ENCODE measurements at places on chromosomes 11 and 22.
A peak's percentile ranks its signal among the peaks of the same experiment; 100 is the strongest.

GRCh38 chr11:48002561-48002960 lies 22.2 kb downstream of the PTPRJ start:
- DNase-seq, result no peak

DNA sequence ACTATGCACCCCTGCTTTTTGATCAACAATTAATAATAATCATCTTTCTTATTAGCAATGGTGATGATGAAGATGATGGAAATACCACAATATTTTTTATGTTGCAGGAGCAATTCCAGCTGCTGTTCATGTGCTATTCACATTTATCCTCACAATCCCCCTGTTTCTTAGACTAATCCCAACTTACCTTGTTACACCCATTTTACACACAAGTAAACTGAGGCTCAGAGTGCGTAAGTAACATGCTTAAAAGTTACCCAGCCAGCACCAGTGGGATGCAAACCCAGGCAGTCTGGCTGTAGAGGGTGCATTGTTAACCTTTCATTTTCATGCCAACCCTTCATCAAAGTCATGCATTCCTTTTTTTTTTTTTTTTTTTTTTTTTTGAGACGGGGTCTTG lies 1.6 kb upstream of the CRYBA4 start:
- no peak for DNase-seq

DNA sequence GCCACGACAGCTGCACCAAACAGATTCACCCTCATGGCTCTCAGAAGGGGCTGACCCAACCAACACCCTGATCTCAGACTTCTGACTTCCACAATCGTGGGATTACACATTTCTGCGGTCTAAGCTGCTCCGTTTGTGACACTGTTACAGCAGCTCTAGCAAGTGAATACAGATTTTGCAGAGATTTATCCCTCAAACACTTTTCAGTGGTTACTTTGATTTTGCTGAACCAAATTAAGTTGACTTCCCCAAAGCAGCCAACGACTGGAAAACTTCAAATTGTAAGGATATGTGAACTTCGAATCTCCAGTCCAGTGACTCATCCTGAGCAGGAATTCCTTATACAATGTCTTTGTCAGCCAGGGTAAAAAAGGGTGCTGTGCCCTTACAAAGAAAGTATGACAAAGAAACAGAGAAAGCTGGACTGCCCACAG lies 14.8 kb upstream of the INCENP start:
- no peak for DNase-seq

DNA sequence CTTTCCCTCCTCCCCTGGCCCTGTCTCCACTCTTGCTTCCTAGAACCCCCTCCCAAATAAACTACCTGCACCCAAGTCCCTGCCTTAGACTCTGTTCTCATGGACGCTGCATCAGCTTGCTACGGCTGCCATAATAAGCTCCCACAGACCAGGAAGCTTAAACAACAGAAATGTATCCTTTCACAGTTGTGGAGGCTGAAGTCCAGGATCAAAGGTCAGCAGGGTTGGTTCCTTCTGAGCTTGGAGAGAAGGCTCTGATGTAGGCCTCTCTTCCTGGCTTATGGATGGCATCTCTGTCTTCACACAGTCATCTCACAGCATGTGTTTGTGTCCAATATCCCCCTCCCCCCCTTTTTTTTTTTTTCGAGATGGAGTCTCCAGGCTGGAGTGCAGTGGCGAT lies 23.4 kb downstream of the CBX7 start:
- no peak for DNase-seq

- DNase-seq, result peak; percentile 11
These were observed 624 bp downstream of the CBL start for GRCh38 chr11:119206511-119207414.

DNA sequence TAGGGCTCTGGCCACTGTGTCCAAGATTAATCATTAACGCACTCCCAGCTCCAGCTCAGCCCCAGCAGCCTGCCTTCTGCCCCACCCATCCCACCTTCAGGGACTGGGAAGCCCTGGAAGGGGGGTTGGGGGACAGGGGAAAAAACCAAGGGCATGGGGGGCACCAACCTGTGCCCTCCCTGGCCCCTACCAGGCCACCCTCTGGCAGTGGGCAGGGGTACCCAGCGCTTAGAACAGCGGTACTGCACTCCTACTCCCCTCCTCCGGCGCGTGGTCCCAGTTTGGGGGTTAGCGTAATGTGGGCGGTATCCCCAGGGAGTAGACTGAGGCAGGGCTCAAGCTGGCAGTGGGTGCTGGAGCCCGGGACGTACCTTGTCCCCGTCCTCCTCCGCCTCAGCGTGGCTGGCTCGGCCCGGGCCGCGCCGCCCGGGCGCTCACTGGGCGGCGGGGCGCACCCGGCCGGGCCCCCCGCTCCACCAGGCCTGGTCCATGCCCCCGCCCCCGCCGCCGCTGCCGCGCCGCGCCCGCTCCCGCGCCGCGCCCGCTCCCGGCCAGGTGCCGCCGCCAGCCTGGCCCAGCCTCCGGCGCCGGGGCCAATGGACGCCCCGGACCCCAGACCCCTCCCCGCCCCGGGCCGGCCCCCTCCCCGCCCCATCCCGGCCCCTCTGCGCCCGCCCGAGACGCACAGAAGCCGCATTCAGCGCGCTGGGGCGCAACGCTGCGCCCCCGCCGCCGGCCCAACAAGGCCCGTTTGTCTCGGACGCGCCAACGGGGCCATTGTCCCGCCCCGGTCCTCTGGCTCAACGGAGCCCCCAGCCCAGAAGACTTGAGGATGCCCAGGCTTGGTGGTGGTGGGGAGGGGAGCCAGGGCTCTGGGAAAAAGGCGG lies at the start of gene GAL3ST1:
TSS of gene GAL3ST1 (minus strand) at position 571 of the 887 bp plus-strand sequence. CDS start 17,273 bp downstream, outside the sequence.
- no peak for DNase-seq

DNA sequence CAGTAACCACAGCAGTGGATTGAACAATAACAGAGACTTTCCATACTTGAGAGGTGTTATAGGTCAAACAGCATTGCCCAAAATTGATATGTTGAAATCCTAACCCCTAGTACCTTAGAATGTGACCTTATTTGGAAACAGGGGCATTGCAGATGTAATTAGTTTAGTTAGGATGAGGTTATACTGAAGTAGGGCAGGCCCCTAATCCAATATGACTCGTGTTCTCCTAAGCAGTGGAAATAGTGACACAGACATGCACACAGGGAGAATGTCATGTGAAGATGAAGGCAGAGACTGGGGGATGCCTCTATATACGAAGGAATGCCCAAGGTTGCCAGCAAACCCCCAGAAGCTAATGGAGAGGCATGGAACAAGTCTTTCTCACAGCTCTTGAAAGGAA lies 270.5 kb downstream of the TENM4 start:
- no peak for DNase-seq

- DNase-seq, result no peak
These were observed 304.9 kb downstream of the BRD1 start for GRCh38 chr22:49522582-49523373.

GRCh38 chr11:2795491-2795991 lies 90.0 kb downstream of the CDKN1C start:
- no peak for DNase-seq

GRCh38 chr22:40898850-40899357 lies 37.0 kb upstream of the DNAJB7 start:
- no peak for DNase-seq

DNA sequence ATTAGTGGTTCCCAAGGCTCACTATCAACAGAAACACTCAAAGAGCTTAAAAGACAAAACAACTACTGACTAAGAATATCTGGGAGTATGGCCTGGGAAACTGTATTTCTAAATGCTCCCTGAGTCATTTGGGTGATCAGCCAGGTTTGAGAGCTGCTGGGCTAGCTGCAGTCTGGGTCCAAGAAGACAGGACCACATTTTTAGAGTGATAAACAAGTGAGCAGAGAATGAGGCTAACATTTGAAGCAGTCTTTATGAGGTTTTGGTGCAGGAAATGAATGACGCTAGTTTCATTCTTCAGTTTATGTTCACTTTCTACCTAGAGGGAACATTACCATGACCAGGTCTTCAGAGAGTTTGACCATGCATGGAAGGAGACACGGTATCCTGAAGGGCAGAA lies 97.7 kb downstream of the TEAD1 start:
- no peak for DNase-seq

- no peak for DNase-seq
These were observed 48.6 kb upstream of the RBFOX2 start for GRCh38 chr22:36077271-36077670.

DNA sequence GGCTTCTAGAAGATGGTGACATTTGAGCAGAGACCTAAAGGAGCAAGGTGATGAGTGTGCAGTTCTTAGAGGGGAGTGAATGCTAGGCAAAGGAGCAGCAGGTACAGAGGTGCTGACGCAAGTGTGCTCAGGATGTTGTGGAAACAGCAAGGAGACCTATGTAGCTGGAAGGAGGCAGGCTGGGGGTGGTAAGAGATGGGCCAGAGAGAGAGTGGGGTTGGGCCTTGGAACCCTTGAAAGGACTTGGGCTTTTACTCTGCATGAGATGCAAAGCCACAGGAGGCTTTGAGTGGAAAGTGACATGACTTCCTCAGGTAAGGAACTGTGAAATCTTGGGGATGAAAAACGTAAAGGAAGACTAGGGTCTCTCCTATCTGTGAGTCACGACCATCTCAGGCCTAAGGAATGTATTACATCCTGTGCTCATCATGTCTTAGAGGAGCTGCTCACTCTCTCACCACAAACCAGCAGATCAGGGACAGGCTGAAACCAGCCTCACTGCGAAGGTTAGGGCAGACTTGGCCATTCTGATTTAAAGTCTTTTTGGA lies 65.4 kb downstream of the MICAL2 start:
- no peak for DNase-seq

GRCh38 chr11:40190294-40190693 lies 1269.2 kb downstream of the LRRC4C start:
- no peak for DNase-seq

- DNase-seq, result no peak
These were observed 4.1 kb upstream of the MAPK11 start for GRCh38 chr22:50274311-50274710.

DNA sequence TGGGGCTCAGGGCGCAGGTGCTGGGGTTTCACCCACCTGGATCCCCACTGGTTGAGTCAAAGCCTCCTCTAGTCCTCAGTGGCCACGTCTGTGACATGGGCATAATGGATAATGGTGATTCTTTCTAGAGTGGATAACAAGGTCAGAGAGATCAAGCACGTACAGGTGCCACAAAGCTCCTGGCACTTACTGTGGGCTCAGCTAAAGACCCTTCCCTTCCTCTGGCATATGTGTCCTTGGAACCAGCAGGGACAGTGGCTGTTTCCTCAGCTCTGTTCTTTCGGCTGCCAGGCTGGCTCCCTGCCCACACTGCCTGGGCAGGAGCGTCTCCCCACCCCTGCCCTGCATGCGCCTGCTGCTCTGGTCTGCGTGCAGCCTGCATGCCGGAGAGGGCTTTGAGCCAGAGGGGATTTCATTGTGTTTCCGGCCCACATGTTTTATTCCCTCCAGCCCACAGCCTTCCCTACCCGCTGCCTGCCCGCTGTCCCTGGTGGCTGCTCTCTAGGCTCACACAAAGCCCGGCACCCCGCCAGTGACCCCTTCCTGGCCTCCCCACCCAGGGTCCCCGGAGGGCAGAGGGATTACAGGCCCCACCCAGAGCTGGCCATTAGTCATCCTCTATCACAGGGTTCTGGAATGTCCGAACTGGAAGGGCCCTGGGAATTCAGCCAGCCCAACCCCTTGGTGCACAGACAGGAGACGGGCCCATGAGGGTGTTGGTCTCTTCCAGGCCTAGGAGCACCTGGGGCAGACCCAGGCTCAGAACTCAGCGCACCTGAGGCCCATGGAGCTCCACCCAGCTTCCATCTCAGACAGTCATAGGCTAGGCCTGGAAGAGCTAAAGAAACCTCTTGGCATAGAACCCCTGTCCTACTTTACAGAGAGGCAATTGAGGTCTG lies 55.3 kb upstream of the GCAT start:
- DNase-seq, result no peak

- DNase-seq, result no peak
These were observed 16.7 kb downstream of the TECTA start for GRCh38 chr11:121117788-121118187.
